H4 (cell line): ENCODE measurements at places on chromosomes 12 and 14. TPM values are rescaled to one million over a fixed set of nuclear protein-coding genes. Genes with fewer than 3 reads are reported as not detected.
A peak's percentile ranks its signal among the peaks of the same experiment; 100 is the strongest.

PAX9 gene
- 4.6 and 5.2 TPM in 2 replicates for total RNA-seq

HOXC9 gene
- total RNA-seq = 2.4 and 5.6 TPM in 2 replicates

GRCh38 chr14:55834390-55834789 lies 254.4 kb downstream of the KTN1 start:
- no peak for DNase-seq

STAC3 gene
- total RNA-seq = not detected in 2 replicates

- DNase-seq = no peak
These were observed 22.9 kb downstream of the HIP1R start for GRCh38 chr12:122858171-122858570.

- DNase-seq = no peak
These were observed 134.5 kb upstream of the NAV3 start for GRCh38 chr12:77696183-77696582.

TBX5 gene
- not detected in 2 replicates for total RNA-seq

NKX2-8 gene
- total RNA-seq = 1.6 and 1.7 TPM in 2 replicates

- DNase-seq = no peak
These were observed 276.8 kb upstream of the TMPO start for GRCh38 chr12:98238515-98239130.

- no peak for DNase-seq
These were observed 53.4 kb downstream of the LTBP2 start for GRCh38 chr14:74558655-74559054.

DNA sequence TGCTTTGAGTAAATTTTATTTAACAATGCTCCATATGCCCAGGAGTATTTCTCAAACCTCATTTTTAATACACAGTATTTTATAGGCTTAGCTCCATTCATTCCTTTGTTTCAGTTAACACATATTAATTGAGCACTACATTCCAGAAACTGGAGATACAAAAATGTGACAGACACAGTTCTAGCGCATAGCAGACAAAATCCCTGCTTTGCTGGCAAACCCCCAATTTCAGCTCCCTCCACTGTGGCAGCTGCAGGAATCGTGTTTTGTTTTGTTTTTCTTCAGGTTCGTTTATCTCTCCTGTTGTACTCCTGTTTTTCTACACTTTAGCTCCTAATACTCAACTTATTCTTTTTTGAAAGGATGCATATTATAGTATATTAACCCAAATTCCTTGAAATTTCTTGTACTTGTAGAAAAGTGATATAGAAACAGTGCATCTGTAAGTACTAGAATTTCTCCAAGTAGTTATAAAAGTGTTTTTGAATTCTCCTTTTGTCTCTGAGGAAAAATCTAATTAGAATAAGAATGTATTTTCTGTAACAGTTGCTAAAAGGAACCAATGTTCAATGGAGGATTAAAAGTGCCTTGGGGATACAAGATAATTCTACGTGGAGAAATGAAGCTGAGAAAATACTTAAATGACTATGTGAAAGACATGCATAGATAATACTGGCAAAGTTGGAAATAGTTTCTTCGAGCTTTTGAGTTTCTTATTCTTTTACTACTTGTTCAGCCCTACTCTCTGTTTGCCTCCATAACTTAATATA lies 6.4 kb upstream of the RAB21 start:
- no peak for DNase-seq

- no peak for DNase-seq
These were observed 91.4 kb downstream of the DRAM1 start for GRCh38 chr12:101968770-101969169.

- DNase-seq = peak; percentile 99
These were observed 133.5 kb upstream of the HIF1A start for GRCh38 chr14:61561657-61562276.

DNA sequence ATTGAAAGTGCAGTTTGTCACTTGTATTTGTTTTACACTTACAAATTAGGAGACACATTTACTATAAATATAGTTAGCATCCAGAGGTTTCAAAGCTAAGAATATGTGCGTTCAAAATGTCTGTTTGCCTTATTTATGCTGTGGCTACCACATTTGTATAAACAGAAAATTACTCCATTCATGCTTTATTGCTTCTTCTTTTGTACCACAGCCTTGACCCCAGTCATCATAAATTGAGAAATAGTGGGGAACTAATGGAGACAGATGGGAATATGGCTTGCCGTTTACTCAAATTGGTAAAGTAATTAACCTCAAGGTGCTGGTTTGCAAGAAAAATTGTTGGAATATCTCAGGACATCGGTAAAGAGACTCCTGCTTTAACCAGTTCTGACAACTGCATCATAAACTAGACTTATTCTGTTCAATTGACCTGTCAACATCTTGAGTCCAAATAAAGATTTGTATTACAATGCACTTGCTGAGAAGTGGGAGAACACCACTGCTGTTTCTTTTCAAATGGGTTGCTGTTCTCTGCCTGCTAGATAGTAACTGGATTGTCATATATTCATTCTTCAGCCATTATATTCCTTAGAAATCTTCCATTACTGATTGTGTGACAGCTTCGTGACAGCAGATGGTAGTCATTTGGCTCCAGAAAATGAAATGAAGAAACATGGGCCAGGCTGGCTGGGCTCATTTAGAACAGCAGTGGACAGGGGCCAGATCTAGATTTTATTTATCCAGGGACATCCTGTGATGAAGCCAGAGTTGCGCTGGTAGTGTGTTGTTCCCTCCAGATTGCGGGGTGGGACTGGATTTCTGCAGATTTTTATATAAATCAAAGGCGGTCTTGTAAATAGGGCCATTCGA lies 354.4 kb downstream of the EGLN3 start:
- DNase-seq = no peak

LRRIQ1 gene
- 0.15 and 0.31 TPM in 2 replicates for total RNA-seq

DNA sequence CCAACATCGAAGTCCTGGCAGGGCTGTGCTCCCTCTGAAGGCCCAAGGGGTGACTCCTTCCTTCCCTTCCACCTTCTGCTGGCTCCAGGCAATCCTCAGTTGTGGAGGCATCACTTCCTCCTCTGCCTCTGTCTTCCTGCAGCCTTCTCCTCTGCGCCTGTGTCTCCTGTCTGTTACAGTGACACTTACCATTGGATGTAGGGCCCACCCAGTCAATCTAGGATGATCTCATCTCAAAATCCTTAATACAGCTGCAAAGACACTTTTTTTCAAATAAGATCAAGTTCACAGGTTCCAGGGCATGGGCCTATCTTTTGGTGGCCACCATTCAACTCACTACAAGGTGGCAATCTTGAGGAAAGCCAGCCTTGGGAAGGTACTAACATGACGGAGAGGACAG lies 155.1 kb downstream of the ESRRB start:
- no peak for DNase-seq
